ENCODE measurements at places on chromosomes 12 and 14.
A peak's percentile ranks its signal among the peaks of the same experiment; 100 is the strongest.

DNA sequence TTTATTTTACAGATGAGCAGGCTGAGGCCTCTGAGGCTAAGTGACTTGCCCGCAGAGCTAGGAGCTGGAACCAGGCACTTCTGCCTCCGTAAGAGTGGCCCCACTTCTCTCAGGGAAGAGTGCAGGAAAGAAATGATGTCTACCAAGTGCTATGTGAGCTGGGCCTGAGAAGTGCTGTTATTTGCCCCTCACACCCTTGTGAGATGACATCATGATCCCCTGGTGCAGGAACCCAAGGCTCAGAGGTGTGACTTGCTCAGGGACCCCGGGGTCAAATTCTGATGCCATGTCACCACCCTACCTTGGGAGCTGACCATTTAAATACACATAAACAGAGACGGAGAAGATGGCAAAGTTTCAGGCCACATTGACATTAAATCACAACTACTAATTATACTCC is 63.7 kb upstream of the DDX11 start:
- no peak for DNase-seq

- DNase-seq = no peak
Measured at GRCh38 chr14:93029417-93029816, 86.3 kb downstream of the ITPK1 start.

- no peak for DNase-seq
Measured at GRCh38 chr12:114952573-114953271, 268.7 kb upstream of the TBX3 start.

- DNase-seq = no peak
Measured at GRCh38 chr14:49992901-49993339, 100.0 kb downstream of the ARF6 start.

DNA sequence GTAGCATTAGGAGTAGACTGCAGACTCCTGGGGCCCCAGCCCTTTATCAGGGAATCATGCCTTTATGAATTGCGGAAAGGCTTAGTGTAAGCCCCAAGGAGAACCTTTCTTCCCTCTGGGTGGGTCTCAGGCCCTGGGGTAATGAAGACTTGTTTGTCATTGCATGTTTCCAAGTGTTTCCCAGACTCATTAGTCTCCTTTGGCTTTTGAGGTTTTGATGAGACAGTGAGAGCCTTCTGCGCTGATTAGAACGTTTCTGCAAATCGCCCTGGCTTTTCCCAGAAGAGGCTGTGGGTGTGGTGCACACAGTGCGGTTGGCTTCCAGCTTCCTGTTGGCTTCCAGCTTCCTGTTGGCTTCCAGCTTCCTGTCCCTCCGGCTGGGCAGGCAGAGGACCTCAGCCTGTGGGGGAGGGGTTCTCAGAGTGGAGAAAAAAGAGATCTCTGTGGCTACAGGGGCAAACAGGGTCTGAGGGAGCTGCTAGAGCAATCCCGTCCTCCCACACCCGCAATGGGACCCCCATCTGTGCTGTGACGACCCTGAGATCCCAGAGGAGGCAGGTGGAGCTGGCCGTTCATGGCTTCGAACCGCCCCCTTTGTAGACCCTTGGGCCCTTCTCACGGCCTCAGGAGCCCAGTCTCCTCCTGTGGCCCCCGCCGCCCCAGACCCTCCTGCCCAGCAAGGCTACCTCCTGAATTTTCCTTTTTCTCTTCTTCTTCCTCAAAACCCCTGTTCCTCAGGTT is 42.1 kb downstream of the GPR68 start:
- DNase-seq = no peak

- DNase-seq = no peak
Measured at GRCh38 chr12:15600223-15600935, 188.8 kb downstream of the EPS8 start.

DNA sequence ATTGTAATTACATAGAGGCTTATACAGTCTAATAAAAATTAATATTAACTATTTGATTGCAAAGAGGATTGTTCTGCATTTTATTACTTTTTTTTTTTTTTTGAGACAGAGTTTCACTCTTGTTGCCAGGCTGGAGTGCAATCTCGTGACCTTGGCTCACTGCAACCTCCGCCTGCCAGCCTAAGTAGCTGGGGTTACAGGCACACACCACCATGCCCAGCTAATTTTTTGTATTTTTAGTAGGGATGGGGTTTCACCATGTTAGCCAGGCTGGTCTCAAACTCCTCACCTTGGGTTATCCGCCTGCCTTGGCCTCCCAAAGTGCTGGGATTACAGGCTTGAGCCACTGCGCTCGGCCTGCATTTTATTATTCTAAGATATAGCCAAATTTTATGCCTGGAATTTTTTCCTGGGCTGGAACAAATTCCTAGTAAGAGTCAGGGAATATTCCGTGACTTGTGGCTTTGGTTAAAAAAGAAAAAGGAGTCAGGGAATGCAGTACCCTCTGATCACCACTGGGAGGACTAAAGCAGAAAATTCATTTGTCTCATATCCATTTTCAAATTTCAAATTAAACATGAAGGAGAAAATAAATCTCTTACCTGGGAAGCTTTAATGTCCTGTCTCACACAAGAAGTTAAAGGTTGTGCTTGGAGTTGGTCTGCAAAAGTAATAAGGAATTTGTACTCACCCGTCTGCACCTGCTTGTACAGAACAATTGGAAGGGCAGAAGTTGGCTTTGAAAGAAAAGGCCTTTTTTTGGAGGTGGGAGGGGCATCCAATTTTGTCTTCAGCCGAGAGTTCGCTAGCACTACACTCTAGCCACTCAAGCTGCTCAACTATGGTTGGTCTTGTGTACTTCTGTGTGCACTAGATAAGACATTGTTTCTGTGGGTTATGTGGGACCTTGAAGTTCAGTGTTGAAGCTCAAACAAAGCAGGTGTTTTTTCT is 8.7 kb downstream of the MARK3 start:
- DNase-seq = no peak

DNA sequence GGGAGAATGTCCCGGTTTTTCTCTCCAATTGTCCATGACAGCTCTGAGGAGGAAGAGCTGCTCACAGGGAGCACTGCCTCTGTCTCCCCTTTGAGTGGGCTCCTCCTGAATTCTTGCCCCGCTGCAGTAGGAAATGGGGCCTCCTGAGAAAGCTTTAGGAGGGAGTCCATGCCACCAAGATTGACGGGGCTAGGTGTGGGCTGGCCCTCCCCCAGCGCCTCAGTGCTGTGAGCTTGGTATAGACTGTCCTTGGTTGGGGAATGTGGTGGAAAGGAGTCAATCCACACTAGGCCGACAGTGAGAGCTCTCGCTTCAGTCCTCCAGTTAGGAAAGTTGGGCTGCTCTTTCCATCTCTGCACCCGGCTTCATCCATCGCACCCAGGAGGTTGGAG is 23.4 kb upstream of the CTDSP2 start:
- no peak for DNase-seq

GRCh38 chr12:98374007-98374406 is 141.4 kb upstream of the TMPO start:
- peak; percentile 48 for DNase-seq

GRCh38 chr14:103628221-103628683 is 759 bp upstream of the KLC1 start:
- DNase-seq = no peak

GRCh38 chr14:78104160-78104559 is 66.0 kb upstream of the NRXN3 start:
- no peak for DNase-seq

DNA sequence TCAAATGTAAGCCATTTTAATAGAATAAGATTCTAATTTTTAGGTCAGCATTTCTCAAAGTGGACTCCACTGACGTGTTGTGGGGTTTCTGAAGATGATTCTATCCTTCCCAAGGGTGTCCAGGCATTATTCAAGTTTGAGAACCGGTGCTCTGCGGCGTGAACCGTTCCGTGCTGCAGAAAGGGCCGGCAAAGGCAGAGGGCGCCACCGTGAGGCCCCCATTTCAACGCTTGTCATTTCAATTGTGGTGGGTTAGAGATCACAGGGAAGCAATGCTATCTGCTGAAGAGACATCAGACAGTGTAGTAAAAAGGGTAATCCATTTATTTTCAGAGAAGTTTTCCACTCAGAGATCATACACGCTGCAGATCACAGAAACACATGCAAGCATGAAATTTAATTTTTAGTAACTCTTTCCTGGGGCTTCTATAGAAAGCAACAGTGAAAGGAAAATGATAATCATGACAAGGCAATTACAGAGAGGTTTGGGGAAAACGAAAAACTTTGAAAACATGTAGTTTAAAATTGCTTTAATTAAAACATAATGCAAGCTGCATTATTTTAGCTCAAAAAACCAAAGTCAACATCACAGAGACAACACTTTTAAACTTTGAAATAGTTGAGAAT is 201.7 kb downstream of the EXOC5 start:
- no peak for DNase-seq

DNA sequence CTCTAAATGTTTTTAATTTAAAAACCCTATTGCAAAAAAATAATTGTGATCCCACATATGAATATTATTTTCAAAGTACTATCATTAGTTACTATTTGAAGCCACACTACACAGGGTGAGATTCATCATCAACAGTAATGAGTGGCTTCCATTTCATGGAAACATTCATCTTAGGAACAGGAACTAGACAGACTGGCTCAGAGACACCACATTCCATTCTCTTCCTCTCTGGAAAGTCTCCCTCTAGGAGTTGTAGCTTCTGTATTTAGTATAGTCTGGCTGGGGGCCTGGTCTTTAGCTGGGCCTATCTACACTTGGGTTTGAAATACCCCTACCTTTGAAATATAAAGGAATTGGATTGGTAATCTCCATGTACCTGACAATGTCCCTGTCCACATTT is 6.2 kb upstream of the VDR start:
- no peak for DNase-seq

- DNase-seq = no peak
Measured at GRCh38 chr14:65453807-65454480, 41.4 kb downstream of the FUT8 start.

GRCh38 chr12:122749569-122750332 is 2.9 kb upstream of the DENR start:
- no peak for DNase-seq

GRCh38 chr14:99573000-99573330 is 31.0 kb downstream of the CCDC85C start:
- DNase-seq = no peak

DNA sequence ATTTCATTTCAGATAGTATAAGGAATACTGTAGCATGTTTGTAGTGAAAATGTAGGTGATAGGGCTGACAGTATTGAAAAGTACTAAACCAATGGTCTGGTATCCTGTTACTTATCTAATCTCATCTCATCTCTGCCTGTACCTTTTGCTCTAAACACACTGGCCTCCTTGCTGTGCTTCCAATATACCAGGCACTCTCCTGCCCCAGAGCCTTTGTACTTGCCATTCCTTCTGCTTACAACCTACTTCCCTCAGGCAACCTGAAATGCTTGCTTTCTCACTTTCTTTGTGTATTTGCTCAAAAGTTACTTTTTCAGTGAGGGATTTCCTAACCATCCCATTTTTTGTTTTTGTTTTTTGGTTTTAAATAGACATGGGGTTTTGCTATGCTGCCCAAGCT is 101.9 kb downstream of the PAPLN start:
- DNase-seq = no peak

DNA sequence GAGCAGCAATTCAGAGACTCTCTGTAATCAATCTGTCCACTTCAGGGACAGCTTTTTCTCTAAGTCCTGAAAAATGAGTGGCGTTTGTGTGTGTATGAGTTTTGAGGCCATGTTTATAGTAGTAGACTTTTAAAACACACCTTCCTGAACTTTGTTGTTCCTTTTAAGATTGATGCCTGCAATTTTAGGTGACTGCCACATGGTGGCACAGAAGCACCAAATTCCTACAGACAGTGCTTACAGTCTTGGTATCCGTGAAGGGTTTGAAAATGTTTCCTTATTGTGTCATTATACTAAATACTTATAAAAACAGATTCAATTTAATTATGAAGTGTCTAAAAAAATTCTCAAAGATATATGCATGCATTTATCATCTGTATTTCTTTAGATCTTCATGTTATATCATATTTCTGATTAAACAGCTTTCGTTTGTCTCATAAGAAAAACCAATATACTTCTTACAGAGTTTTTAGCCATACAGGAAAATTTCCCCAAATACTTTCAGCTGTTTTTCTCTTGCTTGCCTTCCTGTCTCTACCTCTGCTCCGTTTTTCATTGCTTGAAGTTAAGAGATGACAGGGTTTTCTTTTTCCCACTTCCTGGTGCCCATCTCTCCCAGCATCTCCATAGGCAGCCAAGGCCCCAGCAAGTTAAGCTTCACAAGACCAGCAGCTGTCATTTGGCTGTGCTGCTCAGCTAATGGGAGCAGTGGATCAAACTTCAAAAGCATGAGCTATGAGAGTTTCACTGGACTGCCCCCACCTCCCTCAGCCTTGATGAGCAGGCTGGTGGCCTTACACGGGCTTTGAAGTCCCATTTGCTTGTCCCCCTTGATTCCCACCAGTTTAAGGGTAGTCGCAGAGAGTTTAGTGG is 259.6 kb downstream of the AKAP6 start:
- no peak for DNase-seq

- no peak for DNase-seq
Measured at GRCh38 chr12:104833756-104834155, 124.3 kb downstream of the SLC41A2 start.

GRCh38 chr14:80987235-80988032 is 32.0 kb downstream of the TSHR start:
- DNase-seq = no peak

DNA sequence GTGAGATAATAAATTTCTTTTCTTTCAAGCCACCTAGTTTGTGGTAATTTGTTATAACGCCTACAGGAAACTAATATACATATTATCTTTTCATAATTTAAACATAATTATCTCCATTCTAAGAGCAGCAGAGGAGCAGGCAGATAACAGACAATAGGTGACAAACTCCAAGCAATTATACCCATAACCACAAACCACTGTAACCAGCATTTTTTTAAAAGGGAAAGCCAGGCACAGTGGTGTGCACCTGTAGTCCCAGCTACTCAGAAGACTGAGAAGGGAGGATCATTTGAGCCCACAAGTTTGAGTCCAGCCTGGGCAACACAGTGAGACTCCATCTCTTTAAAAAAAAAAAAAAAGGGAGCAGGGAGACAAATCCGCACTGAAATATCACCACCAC is 54.9 kb downstream of the ATF7 start:
- no peak for DNase-seq

DNA sequence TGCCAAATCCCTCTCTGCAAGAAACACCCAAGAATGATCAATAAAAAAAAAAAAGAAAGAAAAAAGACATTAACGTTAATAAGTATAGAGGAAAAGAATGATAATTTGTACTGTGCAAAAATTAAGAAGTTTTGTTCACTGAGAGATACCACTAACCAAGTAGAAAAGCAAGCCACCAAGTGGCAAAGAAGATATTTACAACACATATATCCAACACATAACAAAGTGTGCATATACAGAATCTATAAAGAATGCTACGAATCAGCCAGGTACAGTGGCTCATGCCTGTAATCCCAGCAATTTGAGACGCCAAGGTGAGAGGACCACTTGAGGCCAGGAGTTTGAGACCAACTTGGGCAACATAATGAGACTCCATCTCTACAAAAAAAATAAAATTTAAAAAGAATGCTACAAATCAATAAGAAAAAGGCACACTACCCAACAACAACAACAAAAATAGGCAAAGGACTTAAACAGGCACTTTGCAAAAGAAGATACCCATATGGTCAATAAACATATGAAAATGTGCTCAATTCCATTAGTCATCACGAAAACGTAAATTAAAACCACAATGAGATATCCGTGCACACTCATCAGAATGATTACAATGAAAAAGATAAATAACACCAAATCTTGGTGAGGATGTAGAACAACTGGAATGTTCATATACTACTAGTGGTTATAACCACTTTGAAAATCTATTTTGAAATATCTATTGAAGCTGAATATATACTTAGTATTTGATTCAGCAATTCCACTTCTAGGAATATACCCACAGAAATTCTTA is 19.8 kb downstream of the GALNT4 start:
- DNase-seq = no peak

All from GF-D8 (cell line).